ENCODE measurements at places on chromosomes 2 and 18.

- DNase-seq: no peak
Measured at GRCh38 chr2:232833830-232834229, 36.2 kb upstream of the SNORC start.

DNA sequence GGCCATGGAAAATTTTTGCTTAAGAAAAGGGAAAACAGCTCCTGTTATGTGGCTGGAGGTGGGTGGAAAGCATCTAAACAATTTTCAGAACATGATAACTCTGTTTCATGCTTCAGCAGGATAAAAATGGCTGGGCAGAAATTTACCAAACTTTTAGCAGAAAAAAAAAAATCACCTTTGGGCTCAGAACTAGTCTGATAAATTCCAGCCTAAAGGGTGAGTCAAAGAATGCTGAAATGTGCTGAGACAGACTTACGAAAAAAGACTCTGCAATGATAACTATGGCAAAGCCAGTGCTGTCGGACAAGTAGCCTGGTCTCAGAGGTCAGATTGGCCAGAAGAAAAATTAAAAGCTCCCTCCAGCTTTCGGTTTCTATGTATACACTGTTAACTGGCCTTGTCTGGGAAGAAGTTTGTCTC, 123.6 kb downstream of the LRATD1 start:
- no peak for DNase-seq

- no peak for DNase-seq
Measured at GRCh38 chr2:80312282-80312839, 7.8 kb upstream of the LRRTM1 start.

- DNase-seq: no peak
Measured at GRCh38 chr2:230907361-230908091, 17.5 kb downstream of the GPR55 start.

DNA sequence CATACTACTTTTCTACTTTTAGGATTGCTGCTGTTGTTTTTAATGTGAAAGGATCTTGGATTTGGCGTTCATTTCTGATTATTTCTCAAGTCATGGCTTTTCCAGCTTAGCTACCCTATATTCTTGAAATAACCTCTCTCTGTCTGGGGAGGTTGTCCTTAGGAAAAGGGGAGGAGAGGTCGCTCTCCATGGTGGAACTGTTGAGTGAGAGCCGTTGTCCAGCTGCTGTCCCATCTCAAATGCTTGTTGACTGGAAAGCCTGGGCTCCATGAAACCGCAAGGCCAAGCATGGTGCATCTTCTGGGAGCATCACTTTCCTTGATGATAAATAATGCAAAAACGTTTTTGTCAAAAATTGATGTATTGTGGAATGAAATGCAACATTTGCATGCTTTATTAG, 479.1 kb upstream of the RAB12 start:
- no peak for DNase-seq

DNA sequence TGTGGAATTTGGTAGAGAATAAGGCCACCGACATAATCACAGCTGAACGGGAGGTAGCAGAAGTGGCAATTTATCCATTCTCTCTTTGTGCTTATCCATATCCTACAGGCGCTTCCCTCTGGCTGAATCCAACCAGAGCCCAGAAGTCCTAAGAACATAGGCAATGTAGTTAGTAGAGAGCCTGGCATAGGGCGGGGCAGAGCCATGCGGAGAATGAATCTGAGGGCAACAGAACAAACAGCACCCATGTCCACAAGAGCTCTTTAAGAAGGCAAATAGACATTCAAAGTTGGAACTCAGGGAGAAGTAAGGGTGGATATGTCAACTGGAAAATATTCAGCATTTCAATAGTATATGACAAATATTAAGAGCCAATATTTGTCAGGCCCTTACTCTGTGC, 305.9 kb upstream of the VWC2L start:
- DNase-seq: no peak

DNA sequence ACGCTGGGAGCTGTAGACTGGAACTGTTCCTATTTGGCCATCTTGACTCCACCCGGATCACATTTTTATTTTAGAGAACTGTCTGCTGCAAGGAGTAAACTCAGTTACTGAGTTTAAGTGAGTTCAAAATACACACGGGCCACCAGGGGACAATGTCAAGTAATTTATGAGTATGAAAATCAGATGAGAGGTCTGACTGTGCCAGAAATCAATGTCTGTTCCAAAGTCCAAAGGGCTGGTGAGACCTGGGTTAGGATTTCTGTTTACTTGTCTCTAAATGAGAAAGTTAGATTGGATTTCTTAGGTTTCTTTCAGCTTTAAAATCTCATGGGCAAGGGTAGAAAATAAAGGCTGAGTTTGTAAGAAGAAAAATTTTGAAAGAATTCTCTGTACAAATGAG, 465.8 kb upstream of the MEIS1 start:
- no peak for DNase-seq

DNA sequence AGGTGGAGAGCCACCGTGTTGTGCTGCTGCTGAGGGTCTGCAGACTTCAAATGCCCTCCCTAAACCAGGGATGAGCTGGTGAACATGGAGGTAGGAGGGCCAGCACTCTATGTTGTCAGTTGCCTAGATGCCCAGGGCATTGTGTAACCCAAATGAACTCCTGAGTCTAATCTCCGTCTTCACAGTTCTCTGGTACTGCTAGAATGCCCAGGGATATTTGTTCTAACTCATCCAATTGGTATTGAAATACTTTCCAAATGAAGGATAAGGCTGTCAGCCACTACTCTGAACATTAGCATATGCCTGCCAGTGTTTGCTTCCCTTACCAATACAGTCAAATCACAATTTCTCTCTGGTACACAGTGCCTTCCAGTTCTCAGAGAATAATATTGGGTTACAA, 492.6 kb downstream of the SLC4A3 start:
- no peak for DNase-seq

- DNase-seq: no peak
Measured at GRCh38 chr18:11147962-11148679, 1.2 kb downstream of the PIEZO2 start.

DNA sequence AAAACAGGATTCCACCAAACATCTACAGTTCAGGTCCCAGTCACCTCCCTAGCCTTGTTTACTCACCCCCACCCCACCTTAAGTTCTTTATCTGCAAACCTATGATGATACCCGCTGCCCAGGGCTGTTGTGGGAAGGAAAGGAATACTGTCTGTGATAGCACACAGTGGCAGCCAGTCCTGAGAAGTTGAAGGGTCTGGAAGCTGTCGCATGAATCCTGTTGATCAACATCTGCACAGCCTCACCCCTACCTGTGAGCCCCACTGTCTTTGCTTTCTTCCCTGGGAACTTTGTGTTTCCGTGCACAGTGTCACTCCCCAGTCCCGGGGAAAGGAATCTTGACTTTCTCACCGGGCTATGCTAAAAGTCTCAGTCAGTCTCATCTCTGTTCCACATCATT, 160.7 kb upstream of the EPAS1 start:
- no peak for DNase-seq

- no peak for DNase-seq
Measured at GRCh38 chr2:160199053-160199452, 1.0 kb downstream of the ITGB6 start.

DNA sequence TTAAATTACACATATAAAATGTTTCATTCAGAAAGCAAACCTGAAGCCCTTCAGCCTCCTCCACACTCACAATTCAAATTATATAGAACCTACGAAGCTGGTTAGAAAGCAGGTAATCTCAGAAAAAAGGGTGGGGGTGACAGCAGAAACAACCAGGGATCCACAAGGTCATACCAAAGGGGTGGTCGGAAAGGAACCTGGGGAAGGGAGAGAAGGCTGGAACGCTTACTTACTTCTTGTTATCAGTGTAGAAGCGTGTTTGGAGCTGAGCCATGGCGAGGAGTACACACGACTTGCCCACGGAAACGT, 316 bp downstream of the WDR12 start:
- no peak for DNase-seq

- no peak for DNase-seq
Measured at GRCh38 chr2:46364797-46365457, 67.7 kb downstream of the EPAS1 start.

GRCh38 chr2:218474527-218474926, 55.6 kb downstream of the VIL1 start:
- no peak for DNase-seq

DNA sequence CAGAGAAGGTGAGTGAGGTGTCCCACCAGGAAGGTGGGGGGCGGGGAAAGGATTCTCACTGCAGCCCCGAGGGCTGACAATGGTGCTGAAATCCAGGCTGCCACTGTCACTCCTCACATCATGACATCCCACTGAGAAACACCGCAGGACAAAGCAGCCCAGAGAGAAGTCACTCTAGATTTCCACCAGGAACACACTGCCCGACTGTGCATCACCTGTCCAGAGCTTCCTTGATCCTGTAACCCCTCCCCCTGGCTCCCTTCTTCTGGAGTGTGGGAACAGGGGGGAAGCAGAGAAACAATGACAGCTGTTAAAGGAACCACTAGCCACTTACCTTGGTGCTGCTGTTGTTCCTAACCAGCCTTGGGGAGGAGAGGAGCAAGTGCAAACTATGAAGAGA, 69.9 kb downstream of the MRO start:
- DNase-seq: no peak

DNA sequence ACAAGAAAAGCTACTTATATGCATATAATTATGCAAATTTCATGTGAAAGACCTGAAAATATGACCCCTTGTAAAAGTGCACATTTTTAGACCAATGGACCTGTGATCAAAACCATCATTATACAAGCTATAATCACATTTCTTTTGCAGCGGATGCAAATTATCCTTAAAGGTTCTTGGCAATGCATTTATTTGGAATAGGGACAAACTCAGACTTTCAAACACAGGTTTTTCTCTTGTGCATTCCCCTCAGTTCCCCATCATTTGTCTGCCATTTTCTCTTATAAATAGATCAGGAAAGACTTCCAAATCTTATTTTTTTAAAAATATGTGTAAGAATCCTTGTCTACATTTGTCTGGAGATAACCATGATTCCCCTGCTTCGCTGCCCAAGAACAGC, 954.2 kb upstream of the NRXN1 start:
- DNase-seq: no peak

GRCh38 chr18:68234131-68234530, 480.8 kb downstream of the TMX3 start:
- DNase-seq: no peak

DNA sequence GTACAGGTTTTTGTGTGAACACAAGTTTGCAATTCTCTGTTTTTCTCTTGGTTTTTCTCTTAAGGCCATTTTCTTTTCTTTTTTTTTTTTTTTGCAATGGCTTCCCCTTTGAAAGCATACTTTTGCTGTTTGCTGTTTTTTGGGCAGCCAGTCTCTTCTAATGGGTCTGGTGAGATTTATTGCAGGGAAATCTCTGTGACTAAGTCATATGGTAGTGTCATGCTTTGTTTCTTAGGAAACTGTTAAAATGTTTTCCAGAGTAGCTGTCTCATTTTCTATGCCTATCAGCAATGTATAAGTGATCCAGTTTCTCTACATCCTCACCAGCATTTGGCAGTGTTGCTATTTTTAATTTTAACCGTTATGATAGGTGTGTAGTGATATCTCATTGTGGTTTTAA, 27.9 kb upstream of the CDCA7 start:
- no peak for DNase-seq

GRCh38 chr2:120352696-120353590, 7.0 kb downstream of the INHBB start:
- no peak for DNase-seq

- DNase-seq: no peak
Measured at GRCh38 chr2:200411831-200412230, 98.0 kb downstream of the KCTD18 start.

GRCh38 chr2:109193807-109194619, 65.0 kb downstream of the SH3RF3 start:
- no peak for DNase-seq

DNA sequence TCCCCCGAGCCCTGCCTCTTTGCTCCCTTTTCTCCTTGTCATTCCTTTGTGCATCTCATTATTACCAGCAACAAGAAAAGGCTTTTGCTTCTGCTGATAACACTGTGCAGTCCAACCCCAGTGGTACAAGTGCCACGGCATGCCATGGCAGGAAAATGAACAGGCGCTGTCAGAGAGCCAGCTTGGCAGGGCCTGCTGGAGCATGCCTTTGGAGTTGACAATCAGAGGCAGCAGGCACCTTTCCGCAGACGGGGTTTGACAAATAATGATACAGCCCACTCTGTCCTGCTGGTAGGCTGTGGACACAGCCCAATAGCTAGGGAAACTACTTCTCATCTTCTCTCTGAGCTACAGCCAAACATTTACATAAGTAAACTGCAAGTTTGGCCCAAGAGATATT, 243.9 kb upstream of the LRRTM1 start:
- no peak for DNase-seq

- DNase-seq: no peak
Measured at GRCh38 chr2:69089266-69089665, 76.3 kb downstream of the ANTXR1 start.

DNA sequence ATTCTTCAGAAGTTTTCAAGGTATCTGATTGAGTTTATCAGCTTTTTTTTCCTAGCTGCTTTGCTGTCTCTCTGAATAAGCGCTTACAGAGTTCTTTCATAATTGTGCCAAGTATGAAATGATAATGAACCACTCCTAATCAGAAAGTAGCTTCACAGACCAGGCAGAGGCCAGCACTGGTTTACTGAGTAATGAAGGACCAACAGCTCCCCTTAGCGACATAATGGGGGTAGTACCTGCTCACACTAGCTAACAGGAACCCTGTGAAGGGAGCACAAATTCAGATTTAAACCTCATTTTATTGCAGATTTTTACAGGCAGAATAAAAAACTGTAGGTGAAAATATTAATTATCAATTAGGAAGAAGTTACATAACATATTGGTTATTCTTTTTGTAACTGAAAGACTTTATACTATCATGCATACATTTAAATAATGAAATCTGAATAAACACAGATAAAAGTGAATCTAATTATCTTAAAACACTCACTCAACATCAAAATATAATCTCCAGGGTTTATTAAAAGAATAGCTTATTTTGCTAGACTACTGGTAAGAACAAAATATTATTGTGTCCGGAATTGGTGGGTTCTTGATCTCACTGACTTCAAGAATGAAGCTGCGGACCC, 53.7 kb upstream of the LRRC30 start:
- DNase-seq: no peak

DNA sequence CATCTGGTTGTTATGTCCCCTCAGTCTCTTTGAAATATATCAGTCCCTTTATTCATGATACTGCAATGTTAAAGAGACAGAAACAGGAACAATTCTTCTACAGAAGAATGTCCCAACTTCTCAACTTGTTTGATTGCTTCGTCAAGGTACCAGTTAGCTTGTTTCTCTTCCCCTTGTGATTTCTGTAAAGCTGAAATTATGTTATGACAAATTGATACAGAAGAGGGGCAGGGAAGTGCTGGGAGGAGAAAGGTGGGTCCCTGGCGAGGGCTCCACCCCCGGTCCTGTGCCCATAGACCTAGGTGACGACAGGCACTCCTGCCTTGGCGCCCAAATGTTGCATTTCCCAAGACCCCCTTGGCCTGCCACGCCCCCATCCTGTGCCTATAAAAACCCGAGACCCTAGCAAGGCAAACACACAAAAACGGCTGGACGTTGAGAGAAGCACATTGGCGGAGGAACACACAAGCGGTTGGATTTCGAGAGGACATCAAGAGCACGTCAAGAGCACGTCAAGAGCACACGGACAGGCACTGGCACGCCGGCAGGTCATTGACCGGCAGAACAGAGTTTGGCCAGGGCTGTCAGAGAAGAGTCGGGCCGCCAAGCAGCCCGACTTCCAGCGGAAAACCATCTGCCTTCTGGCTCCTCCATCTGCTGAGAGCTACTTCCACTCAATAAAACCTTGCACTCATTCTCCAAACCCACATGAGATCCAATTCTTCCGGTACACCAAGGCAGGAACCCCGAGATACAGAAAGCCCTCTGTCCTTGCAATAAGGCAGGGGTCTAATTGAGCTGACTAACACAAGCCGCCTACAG, 11.5 kb upstream of the RTN4 start:
- no peak for DNase-seq
